ENCODE measurements at places on chromosomes 5 and 9.

DNA sequence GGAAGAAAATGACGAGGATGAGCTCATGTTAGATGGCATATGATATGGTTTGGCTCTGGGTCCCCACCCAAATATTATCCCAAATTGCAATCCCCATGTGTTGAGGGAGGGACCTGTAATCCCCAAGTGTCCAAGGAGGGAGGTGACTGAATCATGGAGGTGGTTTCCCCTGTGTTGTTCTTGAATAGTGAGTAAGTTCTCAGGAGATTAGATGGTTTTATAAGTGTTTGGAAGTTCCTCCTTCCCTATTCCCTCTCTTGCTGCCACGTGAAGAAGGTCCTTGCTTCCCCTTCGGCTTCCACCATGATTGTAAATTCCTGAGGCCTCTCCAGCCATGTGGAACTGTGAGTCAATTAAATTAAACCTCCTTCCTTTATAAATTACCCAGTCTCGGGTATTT lies 10.1 kb downstream of the EDIL3 start:
- no peak for DNase-seq

- no peak for DNase-seq
Observed at GRCh38 chr5:113336975-113337374, 97.8 kb downstream of the TSSK1B start.

DNA sequence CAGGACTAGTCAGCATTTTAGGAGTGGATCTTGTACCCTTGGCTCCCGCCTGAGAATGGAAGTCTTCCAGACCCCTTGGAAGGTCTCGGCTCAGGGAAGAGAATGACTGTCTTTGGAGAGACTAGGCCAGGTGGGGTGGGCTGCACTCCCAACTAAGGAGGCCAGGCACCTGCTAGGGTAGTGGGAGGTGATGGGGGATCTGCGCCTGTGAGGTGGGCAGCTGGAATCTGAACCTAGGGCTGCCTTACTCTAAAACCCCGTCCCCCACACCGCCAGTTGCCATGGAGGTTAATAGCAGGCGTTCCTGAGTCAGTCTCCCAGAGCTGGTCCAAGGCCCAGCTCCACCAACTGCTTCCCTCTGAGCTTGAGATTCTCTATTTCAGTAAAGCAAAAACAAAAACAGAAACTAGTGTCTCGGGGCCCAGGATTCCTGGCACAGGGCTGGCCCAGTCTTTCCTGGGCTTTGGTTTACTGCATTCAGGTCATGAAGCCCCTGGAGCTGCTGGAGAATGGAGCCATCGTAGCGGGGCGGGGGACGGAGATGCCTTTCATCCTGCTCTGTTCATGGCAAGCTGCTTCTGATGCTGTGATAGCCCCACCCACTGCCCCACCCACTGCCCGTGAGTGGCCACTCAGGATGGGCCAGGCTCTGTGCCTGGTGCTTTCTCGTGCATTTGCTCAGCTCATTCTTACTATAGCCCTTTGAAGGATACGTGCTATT lies 57.5 kb downstream of the DAB2IP start:
- no peak for DNase-seq

DNA sequence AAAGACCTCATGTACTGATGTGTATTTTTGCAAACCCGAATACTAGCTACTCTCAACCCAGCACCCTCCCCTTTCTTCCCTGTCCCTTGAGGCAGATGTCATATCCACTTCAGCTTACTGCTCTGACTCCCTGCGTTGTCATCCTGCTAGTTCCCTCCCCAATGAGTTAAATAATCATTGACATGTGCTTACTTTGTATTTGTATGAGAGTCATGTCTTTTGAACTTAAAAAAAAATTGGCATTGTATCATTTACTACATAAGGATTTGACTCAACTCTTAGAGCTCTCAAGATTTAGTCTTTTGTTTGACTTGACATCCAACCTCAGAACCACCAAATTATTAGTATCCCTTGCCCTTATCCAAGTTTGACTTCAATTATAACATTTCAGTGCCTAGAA lies 219.7 kb upstream of the TUT7 start:
- DNase-seq: no peak

DNA sequence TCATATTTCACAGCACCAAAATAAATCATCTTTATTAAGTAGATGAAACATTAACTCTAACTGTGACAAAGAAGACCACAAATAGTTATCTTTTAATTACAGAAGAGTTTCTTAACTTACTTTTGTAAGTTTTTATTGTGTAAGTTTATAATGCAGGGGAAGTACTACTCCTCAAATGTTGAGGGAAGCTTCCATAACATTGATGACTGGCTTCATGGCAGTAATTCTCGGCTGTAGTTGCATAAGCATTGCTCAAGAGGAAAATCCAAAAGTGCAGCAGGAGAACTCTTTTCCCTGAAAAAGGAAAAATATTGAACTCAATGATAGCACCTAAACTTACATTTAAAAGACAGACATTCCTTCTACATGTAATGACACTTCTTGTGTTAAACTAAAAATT lies 4.6 kb downstream of the TSLP start:
- no peak for DNase-seq

GRCh38 chr5:50415912-50416311 lies 25.2 kb downstream of the EMB start:
- peak; percentile 48 for DNase-seq

DNA sequence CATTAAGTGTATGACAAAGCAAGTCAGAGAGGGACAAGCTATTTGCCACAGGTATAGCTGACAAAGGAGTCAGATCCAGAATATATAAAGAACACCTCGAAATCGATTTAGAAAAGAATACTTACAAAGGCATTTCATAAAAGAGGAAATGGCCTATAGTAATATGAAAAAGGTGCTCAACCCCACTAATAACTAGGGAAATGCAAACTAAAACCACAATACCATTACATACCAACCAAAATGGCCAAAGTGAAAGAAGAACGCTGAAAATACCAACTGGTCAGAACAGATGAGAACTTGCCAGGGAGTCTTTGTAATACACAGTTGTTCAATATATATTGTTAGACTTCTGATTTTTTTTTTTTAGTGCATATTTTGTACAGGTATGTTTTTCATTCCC lies 152.9 kb downstream of the CDC42SE2 start:
- no peak for DNase-seq

DNA sequence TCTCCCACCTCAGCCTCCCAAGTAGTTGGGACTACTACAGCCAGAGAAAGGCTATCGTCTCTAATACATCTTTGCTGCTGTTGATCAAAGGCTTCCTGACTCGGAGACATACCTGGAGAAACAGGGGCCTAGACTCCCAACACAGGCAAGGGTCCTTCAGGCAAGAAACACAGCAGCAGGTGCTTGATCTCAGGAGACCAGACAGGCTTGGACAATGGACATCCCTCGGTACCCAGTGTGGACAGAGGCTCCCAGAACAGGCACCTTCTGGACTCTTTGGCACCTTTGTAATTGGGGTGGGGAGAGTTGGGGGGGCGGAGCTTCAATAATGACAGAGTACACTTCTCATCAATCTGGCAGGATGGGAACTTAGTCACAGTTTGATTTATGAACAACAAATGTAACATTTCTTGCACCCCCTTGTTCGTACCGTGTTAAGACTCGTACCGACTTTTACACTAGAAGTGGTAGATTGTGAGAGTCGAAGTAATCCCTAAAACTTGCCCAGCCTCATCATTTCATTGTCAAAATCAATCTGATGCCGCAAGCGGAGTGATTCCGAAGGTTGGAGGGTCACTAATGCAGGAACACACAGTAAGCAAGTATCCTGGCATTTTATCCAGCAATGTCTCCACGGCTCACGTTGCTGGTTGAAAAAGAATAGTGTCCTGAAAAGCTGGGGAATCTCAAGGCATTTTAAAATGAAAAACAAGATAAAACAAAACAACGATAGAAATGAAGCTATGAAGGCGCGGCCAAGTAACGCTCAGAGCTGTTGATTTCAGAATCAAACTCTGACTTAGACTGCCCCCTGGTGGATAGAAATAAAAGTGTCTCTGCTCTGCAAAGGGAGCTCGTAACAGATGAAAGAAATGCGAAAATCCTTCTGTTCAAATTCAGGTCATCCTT lies 46.4 kb upstream of the STK32A start:
- DNase-seq: peak; percentile 44

DNA sequence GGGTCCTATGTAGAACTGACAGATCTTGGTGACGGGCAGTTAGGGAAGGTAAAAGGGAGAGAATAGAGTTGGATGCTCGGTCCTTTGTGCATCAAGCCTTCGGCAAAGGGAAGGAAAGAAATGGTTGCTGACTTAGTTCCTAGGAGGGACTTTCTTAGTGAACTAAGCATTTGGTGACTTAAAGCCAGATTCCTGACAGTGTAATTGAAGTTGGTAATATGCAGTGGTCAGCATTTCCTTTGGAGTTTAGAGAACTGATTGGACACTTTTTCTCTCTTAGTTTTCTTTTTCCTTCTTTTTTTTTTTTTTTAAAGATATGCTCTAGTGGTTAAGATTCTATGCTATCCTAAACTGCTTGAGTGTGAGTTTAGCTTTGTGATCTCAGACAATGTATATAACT lies 2.3 kb downstream of the CLTA start:
- DNase-seq: no peak

DNA sequence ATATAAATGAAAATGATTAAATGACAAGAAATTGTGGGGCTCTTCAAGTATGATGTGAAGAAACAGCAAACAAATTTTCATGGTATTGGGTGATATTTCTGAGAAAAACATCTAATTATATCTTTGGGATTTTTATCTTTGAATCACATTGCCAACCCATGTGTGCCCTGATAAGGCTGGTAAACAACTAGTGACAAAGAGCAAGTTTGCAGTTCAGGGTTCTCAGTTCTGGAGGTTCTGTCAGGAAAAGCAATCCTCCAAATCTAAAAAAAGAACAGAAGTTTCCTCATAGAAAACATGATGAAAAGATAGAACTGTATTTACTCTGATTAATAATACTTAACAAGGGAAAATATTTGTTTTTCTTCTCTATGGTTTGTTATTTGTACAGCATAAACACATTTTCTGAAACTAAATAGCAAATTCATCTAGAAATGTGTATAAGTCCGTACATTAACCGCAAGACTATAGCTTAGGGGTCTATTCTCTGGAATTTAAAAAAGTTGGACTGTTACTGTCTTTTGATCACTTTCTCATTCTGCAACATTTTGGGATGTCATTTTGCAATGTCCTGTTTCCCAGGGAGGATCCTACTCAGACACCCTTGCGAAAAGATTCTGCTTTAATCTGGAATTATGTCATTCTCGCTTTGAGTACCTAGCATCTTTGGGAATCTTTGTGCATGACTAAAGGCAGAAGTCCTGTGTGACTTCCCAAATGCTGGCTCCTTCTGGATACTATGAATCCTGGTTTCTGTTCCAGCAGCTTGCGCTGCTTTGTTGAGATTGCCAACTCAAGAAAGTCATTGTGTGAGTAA lies 308.5 kb downstream of the ADGRV1 start:
- DNase-seq: no peak

DNA sequence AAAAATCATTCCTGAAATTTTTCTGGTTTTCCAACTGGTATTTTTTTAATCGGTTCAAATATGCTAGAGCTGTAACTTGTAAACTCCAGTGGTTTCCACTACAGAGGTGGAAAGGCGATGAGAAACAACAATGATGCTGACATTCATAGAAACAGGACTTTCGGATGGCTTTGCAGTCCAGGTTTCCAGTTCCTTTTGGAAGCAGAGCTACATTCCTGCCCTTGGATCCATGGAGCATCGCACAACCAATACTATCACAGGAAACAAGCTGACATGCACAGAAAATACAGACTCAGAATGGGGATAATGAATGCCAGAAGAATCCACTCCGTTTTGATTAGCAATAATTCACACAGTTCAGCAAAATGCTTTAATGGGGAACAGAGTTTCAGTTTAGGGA lies 140.0 kb downstream of the EPB41L4A start:
- no peak for DNase-seq

- no peak for DNase-seq
Observed at GRCh38 chr5:132859889-132860437, 6.3 kb downstream of the GDF9 start.

DNA sequence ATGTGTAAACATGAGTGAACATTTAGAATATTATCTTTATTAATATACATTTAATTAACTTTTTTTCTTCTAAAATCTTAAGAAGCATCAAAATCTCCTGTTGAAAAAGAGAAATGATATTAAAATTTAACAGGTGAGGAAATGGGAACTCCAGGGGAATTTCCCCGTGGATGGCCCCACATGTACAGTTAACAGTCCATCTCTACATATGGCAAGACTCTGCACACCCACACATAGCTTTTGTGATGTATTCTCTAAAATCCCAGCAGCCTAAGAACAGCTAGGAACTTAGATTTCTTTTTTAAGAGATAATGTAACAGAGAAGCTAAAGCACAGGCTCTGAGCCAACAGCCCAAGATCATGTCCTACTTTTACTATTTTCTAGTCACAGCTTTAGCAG lies 556.3 kb upstream of the RGMB start:
- no peak for DNase-seq

GRCh38 chr9:33106827-33107621 lies 30.6 kb upstream of the SMU1 start:
- DNase-seq: no peak

GRCh38 chr5:132237141-132237540 lies 9.5 kb upstream of the P4HA2 start:
- no peak for DNase-seq

DNA sequence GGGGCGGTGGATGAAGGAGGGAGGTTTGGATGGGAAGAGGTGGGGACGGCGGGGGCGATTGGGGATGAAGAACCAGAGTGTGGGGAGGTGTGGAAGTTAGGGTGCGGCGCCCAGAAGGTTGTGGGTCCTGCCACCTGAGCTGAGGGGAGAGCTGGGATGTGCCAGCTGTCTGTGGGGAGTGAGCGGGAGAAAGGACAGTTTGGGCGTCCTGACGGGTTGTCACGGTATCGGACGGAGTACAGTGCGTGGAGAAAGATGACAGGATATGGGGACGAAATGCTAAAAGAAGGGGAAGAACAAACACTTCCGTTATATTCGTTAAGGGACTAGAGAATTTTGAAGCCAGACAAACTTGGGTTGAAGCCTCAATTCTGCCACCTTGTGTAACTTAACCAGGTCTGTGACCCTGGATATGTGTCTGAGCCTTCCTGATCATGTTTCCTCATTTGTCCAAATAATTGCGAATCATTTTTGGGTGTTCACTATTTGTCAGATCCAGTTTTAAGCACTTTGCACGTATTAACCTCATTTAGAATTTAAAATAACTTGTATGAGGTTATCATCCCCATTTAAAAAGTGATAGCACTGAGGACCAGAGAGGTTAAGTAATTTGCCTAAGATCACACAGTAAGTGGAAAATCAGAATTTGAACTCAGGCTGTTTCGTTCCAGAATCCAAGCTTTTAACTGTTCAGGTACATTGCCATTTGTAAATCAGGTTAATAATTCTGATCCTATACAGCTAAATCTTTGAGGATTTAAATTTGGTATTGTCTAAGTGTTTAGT lies 689 bp downstream of the CNTRL start:
- DNase-seq: peak; percentile 53

- no peak for DNase-seq
Observed at GRCh38 chr5:151477101-151477500, 29.7 kb downstream of the SLC36A1 start.

GRCh38 chr9:114633438-114634089 lies 22.5 kb downstream of the TMEM268 start:
- no peak for DNase-seq

DNA sequence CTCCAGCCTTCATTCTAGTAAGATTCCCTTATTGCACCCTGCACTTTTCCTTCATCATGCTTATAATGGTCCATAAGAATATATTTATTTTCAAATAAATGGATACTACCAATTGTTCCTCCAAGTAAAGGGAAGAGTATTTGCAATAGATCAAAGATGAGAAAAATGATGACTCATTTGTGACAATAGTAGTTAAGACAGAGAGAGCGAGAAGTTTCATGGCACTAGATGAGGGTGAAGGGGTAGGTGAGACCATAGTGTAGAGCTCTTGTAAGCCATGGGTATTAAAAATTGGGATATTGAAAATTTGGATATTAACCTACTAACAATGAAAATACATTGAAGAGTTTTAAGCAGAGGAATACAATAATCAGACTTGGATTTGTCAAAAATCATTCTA lies 404.6 kb downstream of the EFNA5 start:
- no peak for DNase-seq
